ENCODE measurements at places on chromosomes 5 and 9. TPM values are rescaled to one million over a fixed set of nuclear protein-coding genes. Genes with fewer than 3 reads are reported as not detected.

SHB gene
- 11.5 TPM for total RNA-seq

GPR150 gene
- total RNA-seq = 0.32 TPM

C9orf85 gene
- 12.6 TPM for total RNA-seq

TMEM215 gene
- total RNA-seq = not detected

SV2C gene
- total RNA-seq = not detected

PCDHGA8 gene
- 4.4 TPM for total RNA-seq

SPAAR gene
- total RNA-seq = 0.17 TPM

PCDHGA12 gene
- total RNA-seq = 7.4 TPM

GCNT4 gene
- total RNA-seq = 0.16 TPM

DMRT2 gene
- not detected for total RNA-seq

RANBP6 gene
- 24.5 TPM for total RNA-seq

DMRTA1 gene
- total RNA-seq = 0.47 TPM

UBTD2 gene
- total RNA-seq = 17.1 TPM

WDR38 gene
- not detected for total RNA-seq

DRD1 gene
- total RNA-seq = not detected

MRPL22 gene
- 21.1 TPM for total RNA-seq

CDO1 gene
- total RNA-seq = 29.2 TPM

HTR1A gene
- not detected for total RNA-seq

ZFP37 gene
- 3.7 TPM for total RNA-seq

LCN6 gene
- not detected for total RNA-seq

FBP1 gene
- total RNA-seq = not detected

GRM6 gene
- under 0.01 TPM for total RNA-seq

IFNB1 gene
- total RNA-seq = not detected

INSL6 gene
- total RNA-seq = not detected

ELAVL2 gene
- under 0.01 TPM for total RNA-seq

IL9 gene
- total RNA-seq = not detected

GRXCR2 gene
- total RNA-seq = not detected

GNA14 gene
- total RNA-seq = 0.16 TPM

PCDHA1 gene
- under 0.01 TPM for total RNA-seq

OMD gene
- total RNA-seq = 0.95 TPM

NUTM2F gene
- total RNA-seq = not detected

LECT2 gene
- total RNA-seq = not detected

SAXO1 gene
- total RNA-seq = 0.09 TPM

BSPRY gene
- not detected for total RNA-seq

IRX1 gene
- total RNA-seq = 0.09 TPM

DND1 gene
- total RNA-seq = 0.17 TPM

All from bronchial smooth muscle cell (primary cell).